H9 (cell line): ENCODE measurements at places on chromosomes 7 and 10.
A peak's percentile ranks its signal among the peaks of the same experiment; 100 is the strongest.

DNA sequence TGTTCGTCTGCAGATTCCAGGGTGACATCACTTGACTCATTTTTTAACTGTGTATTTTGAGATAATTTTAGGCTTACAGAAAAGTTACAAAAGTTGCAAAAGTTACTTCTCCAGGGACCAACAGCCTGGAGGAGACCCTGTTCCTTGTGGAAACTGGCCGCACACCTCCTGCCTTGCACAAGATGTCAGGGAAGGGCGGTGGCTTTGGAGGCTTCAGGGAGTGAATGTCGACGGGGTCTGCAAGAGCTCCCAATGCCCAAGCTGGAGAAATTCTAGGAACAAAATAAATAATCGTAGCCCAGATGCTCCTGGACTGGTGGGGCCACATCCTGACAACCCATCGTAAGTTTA is 62.2 kb upstream of the FAM20C start:
- no peak for DNase-seq

DNA sequence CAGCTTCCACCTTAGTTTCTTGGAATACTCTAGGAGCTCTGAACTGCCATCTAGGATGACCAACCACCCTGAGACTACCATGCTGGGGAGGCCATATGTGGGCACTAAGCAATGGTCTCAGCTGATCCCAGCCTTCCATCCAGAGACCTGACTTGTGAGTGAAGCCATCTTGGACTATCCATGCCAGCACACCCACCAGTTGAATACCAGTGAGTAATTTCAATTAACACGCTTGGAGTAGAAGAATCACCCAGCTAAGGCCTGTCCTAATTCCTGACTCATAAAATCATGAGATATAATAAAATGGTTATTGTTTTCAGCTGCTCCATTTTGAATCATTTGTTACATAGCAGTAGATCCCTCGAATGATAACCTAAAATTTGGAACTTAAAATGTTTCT is 5.2 kb upstream of the KIF5B start:
- no peak for DNase-seq

GRCh38 chr10:29955329-29955935 is 104.0 kb downstream of the JCAD start:
- DNase-seq = peak; percentile 35

GRCh38 chr7:5265320-5266190 is 17.2 kb upstream of the SLC29A4 start:
- DNase-seq = no peak

DNA sequence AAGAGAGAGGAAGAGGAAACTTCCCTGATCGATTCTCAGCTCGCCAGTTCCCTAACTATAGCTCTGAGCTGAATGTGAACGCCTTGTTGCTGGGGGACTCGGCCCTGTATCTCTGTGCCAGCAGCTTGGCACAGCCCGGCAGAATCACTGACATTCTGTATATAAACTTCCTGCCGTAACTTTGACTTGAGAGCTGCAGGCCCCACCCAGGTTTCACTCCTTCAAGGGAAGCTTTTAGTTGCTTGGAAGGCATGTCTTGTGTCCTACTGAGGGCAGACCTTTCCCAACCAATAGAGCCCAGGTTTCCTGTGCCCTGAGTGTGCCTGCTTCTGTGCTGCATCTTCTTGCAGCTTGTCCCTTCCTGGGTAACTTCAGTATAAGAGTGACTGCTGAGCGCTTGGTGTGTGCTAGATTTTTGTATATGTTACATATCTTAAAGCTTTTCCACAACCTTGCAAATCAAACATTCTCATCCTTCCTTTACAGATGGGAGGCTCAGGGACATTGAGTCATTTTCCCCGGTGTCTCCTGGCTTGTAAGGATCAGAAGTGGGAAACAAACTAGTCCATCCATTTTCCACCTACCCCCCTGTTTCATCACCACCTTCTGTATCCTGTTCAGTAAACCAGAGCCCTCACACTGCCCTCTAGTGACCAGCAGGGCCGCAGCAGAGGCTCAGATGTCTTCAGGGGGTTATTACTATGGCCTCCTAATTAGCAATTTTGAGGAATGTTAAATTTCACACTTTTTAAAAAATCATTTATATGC is 225.2 kb upstream of the PRSS58 start:
- peak; percentile 61 for DNase-seq

- DNase-seq = peak; percentile 44
These were observed 1.8 kb downstream of the MARVELD1 start for GRCh38 chr10:97715259-97715874.

DNA sequence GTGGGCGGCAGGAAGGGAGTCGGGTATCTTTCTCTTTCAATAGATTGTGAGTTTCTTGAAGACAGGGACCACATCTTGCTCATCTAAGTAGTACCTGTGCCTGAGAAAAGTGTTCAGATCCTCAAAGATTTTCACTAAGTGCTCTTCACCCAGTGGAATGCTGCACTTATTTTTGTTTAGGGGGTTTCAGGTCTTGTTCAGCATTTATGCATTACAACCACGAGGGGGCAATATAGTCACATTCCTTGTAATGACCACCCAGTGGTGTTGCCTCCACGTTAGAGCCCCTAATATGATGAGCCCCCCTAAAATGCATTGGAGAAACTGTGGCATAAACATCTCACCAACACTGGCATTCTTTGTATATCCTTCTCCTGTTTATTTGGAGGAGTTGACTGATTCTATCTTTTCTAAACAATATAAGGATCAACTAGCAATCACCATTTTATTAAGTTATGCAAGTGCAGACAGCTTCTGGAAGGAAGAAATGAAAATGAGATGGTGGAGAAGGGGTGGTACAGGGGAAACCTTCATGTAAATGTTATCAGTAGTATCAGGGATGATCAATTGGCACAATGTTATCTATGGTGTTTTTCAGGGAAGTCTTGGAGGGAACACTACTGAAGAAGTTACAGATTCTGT is 3.1 kb upstream of the PAPSS2 start:
- DNase-seq = no peak
